ENCODE measurements at places on chromosomes 3 and 15.

DNA sequence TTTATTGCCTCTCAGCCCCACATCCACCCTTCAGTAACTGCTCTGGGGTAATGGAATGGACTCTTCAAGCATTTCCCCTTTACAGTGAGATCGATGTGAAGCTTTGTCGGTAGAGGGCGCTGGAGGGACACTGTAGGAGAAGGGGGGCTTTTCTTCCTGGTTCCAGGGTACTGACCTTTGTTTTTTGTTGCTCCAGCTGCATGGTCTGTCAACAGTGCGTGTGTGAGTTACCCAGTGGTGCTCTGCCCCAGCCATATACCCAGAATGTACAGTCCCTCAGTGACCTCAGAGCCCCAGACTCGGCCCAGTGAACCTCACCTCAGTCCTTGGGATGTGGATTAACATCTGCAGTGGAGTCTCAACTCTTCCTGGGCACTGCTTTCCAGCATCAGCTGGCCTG is 180.3 kb upstream of the TSC22D2 start:
- no peak for DNase-seq

- no peak for DNase-seq
Observed at GRCh38 chr3:4138786-4139431, 164.3 kb upstream of the SETMAR start.

GRCh38 chr3:172281884-172282283 is 166.4 kb downstream of the GHSR start:
- no peak for DNase-seq

GRCh38 chr3:179730506-179730905 is 77.7 kb downstream of the USP13 start:
- DNase-seq: no peak

DNA sequence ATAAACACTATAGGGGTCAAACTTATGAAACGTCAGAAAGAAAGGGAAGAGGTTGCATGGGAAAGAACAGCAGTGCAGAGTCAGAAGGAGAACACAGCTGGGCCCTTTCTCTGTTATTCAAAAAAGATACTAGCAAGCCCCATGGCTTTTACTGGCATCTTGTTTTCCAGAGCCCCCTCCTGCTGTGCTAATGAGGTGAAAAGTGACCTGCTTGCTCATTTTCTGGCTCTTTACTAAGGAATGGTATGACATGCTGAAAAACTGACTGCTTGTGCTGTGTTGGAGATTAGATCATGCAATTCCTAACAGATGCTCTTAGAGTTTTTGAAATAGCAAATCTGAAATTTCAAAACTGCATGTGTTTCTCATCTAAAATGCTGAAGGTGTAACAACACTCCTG is 541.6 kb upstream of the ALCAM start:
- DNase-seq: no peak

- peak; percentile 3 for DNase-seq
Observed at GRCh38 chr3:9716801-9717555, 13.3 kb downstream of the CPNE9 start.

GRCh38 chr3:15886521-15886920 is 88.7 kb upstream of the ANKRD28 start:
- no peak for DNase-seq

DNA sequence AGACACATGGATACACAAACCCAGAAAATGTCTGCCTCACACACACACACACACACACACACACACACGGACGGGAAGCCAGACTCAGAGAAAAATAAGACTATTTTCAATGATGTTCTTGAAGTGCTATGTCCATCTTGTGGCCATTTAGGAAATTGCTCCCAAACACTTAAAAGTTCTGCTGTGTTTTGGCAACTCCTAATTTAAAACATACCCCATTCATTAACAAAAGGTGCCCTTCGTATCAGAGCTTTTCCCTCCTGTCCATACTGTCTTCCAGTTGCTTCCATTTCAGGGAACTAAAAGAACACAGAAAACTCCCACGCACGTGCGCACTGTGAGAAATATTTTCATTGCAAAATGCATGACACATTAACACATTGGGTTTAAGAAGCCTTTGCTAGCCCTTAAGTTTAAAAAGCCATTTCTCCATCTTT is 44.6 kb downstream of the SLC12A1 start:
- DNase-seq: no peak

GRCh38 chr3:168981396-168981795 is 682.1 kb downstream of the MECOM start:
- DNase-seq: no peak

DNA sequence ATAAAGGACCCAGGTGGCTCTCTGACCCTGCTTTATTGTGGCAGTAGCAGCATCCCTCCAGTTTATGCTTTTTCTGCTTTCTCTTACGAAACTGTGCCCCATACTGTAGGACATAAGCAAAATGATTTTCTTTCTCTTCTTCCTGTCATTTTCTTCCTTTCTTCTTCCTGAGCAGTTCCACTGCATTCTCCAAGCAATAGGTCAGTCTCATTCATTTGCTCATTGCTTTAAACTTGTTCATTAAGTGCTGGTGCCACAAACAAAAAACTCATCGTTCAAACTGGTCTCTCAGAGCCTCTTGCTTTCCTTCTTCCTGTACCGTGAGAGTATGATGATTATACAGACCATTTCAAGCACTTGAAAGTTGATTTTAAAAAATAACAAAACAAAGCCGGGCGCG is 66.8 kb downstream of the PDE8A start:
- DNase-seq: no peak

DNA sequence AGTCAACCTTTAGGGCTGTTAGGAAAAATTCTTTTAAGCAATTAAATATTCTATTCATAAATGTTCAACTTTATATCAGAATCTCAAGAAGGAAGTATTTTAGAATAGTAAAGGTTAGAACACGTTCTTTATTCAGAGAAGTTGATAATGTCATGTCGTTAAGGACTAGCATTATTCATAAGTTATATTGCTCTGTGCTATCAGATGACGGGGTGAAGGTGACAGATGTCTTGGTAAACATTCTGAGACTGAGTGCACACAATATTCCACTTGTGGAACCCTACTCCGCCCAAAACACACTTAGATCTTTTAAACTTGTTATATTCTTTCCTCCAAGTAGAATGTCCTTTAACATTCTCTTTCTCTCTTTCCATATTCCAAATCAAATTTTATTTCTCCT is 7.9 kb downstream of the AP4E1 start:
- DNase-seq: no peak

- no peak for DNase-seq
Observed at GRCh38 chr3:183142199-183142598, 20.3 kb downstream of the LAMP3 start.

- DNase-seq: no peak
Observed at GRCh38 chr3:150083655-150084042, 113.0 kb upstream of the PFN2 start.

DNA sequence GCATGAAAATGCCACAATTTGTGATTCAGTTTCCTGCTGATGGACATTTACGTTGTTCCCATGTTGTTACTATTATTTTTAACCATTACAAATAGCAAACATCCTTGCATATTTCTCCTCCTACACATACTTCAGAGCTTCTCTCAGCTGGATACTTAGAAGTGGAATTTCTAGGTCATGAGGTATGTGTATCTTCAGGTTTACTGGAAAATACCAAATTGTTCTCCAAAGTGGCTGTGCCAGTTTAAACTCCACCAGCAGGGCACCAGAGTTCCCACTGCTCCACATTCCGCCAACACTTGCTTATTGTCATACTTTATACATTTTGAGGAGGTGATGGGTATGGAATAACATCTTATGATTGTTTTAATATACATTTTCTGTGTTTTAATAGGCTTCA is 45.7 kb downstream of the PRR23E start:
- no peak for DNase-seq

DNA sequence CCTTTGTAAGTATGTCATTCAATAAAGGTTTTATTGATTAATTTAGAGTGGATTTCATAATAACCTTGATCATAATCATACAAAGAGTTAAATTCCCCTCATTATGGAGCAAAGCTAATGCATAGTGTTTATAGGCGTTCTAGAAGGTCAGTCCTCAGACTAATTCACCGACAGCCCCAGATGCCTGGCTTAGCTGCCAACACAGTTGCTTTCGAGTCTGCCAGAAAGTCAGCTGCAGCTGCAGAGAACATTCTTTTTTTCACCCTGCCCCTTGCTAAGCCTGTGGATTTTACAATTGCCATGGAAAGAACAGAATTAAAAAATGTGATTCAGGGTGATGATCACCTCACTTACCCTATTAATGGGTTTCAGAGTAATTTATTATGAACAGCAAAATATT is 21.2 kb downstream of the CADM2 start:
- no peak for DNase-seq

GRCh38 chr3:197936819-197937384 is 13.1 kb upstream of the RPL35A start:
- no peak for DNase-seq

DNA sequence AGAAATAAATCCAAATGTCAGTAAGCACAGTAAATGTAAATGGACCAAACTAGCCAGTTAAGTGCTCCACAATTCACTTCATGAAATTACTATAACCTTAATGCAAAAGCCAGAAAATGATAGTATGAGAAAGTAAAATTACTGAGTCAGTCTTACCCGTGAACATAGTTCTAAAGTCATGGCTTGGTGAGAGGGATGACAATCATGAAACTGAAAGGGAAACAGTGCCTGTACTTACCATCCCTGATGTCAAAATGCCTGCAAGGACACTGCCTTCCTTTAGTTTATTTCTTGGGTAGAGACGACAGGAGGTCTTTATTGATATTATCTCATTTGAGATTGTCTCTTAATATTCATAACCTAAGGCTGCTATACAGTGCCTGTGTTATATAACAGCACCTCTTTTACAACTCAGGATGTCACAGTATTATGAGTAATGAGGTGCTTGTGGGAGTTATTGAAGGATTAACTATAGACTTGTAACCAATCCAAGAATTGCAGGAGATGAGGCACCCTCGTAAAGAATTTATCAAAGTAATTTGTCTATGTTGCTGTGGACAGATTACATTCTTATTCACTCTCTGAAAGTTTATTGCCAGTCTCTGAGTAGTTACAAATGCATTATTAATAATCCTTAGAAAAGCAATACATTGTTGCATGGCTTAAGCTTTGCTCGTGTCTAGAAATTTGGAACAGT is 142.9 kb upstream of the BFSP2 start:
- DNase-seq: no peak

GRCh38 chr3:152192936-152193672 is 75.6 kb upstream of the MBNL1 start:
- no peak for DNase-seq

GRCh38 chr3:188914552-188914951 is 257.2 kb upstream of the TPRG1 start:
- no peak for DNase-seq

DNA sequence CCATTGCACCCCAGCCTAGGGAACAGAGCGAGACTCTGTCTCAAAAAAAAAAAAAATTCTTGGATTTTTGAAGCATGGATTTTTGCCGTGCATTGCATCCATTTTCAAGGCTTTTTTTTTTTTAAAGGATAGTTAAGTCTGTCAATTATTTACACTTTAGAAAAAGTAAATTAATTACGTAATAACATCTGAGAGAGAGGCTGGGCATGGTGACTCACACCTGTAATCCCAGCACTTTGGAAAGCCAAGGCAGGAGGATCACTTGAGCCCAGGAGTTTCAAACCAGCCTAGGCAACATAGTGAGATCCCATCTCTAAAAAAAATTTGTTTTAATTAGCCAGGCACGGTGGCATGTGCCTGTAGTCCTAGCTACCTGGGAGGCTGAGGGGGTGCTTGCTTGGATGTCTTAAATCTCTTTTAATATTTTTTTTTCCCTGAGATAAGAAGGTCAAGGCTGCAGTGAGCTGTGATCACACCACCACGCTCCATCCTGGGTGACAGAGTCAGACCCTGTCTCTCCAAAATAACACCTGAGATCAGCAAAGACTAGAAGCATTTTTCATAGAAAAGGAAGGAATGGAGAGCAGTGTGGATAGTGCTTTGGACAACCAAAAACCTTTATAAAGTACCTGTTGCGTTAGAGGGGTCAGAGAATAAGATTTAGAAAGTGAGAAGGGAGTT is 6.8 kb upstream of the SENP7 start:
- DNase-seq: no peak

- no peak for DNase-seq
Observed at GRCh38 chr3:148975248-148975647, 16.1 kb upstream of the GYG1 start.

GRCh38 chr3:4351164-4351855 is 48.1 kb downstream of the SETMAR start:
- peak; percentile 65 for DNase-seq

DNA sequence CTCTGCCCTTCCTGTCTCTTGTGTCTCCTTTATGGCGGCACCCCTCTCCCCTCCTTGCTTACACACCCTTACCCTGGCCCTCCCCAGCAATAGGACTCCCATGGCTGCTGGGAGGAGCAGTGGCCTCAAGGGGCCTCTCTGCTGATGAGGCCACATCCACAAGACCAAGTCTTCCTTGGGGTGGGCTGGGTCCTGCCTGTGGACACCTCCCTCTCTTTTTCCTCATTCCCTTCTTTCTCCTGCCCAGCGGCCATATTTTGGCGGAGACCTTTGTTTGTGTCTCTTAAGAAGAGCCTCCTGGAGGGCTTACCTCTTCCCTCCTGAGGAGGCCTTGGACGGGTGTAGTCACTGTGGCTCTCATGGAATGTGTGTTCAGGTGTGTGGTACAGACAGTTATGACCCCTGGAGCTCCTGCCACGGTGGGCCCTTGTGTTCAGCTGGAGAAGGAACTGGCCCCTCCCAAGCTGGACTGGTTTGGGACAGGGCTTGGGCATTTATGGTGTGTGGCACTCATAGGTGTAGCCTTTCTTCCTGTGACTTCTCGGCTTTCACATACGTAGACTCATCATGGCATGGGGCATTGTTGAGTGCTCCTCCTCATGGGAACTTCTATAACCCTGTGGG is 56.6 kb upstream of the APEH start:
- DNase-seq: peak; percentile 49

DNA sequence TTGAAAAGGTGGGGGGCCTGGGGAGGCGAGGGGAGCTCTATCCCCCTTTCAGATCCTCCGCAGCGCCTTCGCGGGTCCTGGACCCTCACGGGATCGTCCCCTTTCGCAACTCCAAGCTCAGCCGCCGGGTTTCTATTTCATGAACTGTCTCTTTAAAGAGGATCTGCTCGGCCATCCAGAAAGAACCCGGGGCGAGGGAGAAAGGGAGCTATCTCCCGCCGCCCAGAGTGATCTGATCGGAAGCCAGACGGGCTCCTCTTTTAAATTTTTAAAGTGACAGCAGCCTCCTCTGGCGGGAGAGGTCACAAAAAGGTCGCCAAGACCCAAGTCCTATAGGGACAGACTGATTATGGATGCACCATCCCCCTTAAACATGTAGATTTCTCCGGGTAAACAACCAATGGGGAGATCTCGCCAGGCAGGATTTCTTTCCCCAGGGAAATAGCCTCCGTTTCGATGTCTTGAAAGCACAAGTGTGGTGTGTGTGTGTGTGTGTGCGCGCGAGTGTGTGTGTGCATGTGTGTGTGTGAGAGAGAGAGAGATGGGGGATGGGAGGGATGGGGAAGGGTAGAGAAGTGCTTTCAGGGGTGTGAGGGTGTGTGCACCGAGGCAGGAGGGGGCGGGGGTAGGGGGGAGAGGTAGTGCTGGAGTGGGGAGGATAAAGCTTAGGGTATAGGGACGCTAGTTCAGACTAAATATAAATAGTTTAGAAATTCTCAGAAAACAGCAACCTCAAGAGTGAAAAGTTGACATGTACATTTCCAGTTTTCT is 516.1 kb downstream of the MECOM start:
- no peak for DNase-seq

All from activated effector memory CD4-positive, alpha-beta T cell treated with anti-CD3 and anti-CD28 coated beads, Interleukin-2, amount 50 U/mL, for 16 hours (primary cell).